NCI-H187 (cell line): ENCODE measurements at places on chromosomes 2 and 18.

GRCh38 chr2:26246818-26247217 lies 2.1 kb downstream of the HADHB start:
- no peak for DNase-seq

GRCh38 chr2:206432193-206433082 lies 10.9 kb upstream of the ADAM23 start:
- DNase-seq, result no peak

- no peak for DNase-seq
These were observed 806.4 kb downstream of the GALR1 start for GRCh38 chr18:78056011-78056410.

DNA sequence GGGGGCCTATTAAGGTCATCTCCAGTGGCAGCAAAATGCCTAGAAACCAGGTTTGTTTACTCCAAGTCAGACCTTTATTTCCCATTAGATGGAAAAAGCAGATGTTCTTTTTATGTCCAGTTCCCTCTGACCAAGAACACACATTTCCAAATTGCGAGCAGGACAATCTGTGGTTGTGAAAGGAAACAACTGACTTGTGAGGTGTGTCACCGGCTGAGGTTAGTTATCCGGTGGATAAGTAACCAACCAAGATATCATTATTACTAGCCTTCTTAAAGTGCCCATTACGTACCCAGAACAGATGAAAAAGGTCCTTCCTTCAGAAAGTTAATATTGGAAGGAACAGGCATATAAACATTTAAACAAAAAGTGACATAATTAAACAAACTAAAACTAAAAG lies 112.9 kb downstream of the THADA start:
- no peak for DNase-seq

GRCh38 chr2:166375736-166376487 lies at the start of gene SCN9A:
TSS of gene SCN9A (minus strand) at chr2:166375944. CDS start at chr2:166311756, 64,188 bp downstream.
- peak; percentile 62 for DNase-seq

DNA sequence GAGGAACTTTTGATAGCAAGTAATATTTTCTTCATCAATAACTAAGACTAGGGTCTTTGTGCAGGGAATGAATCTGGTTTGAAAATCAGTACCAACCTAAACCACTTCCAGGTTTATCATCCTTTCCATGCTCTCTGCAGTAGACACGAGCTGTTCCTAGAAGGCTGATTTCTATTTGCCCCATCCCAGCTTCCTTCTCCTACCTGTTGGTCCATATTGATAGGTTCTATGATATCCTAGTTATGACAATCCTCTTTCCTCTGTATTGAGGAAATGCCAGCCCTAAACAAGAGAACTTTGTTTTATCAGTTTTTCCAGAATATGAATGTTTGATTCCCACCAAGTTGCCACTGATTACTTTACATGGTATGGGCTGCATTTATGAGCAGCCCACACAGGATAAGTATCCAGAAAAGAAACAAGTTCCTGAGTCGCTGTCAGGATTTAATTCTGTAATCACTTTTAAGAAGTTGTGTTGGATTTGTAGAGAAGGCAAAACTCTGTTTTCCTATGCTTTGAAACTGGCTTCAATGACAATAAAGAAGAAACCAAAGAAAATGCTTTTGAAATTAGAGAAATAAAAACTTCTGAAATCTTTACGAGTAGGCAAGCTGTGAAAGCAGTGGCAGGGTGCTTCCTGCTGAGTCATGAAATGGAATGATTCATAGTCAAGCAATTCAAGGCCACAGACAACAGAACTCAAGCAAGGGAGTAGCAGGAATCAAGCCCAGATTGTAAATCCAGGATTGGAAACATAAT lies 37.3 kb upstream of the TANK start:
- DNase-seq, result no peak

DNA sequence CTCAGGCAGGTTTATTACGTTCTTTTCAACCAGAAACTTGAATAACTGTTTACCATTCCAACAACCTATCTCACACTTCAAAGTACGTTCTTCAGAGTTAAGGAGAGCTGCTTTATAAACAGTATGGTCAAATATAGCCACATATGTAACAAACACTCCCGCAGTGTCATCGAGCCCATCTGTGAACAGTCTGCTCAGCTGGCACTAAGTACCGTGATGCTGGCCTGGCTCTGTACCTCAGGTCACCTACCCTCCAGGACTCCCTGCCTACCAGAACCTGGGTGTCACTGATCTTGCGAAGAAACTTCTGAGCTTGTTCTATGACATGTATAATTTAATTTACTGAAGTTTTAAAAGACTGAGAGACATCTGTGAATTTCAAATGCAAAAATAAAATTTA lies 71.4 kb downstream of the SEPTIN10 start:
- no peak for DNase-seq

- no peak for DNase-seq
These were observed 192.6 kb upstream of the TCF4 start for GRCh38 chr18:55780586-55781071.

DNA sequence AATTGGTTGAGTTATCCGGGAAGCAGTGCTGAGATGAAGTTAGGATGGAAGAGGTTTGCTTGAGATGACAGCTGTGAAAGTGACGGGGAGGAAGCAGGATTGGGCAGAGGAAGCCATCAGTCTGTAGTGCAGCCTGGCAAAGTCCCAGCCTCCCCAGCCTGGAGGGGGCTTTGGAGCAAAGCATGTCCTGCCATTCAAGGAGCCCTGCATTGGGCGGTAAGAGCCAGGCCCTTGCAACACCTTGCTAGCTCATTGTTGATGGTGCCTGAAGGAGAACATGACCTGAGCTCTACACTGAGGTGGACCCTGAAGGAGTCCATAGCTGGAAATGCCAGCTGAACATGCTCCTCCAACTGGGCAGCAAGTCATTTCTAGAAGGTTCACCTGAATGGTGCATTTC lies 228.9 kb downstream of the ACKR3 start:
- no peak for DNase-seq

DNA sequence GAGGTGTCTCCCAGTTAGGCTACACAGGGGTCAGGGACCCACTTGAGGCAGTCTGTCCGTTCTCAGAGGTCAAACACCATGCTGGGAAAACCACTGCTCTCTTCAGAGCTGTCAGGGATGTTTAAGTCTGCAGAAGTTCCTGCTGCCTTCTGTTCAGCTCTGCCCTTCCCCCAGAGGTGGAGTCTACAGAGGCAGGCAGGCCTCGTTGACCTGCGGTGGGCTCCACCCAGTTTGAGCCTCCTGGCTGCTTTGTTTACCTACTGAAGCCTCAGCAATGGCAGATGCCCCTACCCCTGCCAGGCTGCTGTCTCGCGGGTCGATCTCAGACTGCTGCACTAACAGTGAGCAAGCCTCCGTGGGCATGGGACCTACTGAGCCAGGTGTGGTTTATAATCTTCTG lies 346.3 kb downstream of the CELF4 start:
- DNase-seq, result no peak

GRCh38 chr2:234953116-234954031 lies 1.6 kb downstream of the SH3BP4 start:
- DNase-seq, result no peak

- DNase-seq, result no peak
These were observed 192.2 kb upstream of the LRRTM1 start for GRCh38 chr2:80496775-80497174.

GRCh38 chr2:144042751-144043150 lies 477.2 kb downstream of the ZEB2 start:
- no peak for DNase-seq

- DNase-seq, result no peak
These were observed 101.3 kb upstream of the NDUFV2 start for GRCh38 chr18:9001209-9001608.

DNA sequence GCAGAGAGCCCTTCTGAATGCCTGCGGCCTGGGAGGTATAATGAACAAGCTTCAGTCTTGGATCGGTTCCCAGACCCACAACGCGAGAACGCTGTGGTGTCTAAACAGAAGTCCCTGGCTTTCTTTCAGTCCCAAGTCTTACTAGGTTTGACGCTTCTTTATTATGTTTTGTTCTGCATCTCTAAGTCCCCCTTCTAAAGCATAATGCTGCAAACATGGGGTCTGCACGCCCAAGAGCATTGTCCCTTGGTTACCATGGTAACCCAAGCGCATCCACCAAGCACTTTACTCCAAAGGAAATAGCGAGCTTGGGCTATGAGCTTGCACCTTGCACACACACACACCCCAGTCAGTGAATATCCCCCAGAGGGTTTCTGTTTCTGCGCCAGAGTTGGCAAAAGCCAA lies 193.7 kb downstream of the INO80D start:
- DNase-seq, result peak; percentile 26

DNA sequence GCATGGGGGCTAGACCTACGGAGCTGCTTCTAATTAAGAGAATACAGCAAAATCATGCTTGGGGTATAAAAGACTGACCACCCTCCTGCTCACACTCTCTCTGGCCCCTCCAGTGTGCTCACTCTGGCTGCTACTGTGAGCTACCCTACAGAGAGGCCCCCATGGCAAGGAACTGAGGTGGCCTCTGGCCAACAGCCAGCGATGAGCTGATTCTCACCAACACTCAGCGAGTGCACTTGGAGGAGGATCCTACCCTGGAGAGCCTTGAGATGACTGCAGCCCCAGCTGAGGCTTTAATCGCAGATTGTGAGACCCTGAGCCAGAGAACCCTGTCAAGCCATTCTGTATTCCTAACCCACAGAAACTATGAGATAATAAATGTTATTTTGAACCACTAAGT lies 88.2 kb downstream of the GFPT1 start:
- DNase-seq, result no peak

DNA sequence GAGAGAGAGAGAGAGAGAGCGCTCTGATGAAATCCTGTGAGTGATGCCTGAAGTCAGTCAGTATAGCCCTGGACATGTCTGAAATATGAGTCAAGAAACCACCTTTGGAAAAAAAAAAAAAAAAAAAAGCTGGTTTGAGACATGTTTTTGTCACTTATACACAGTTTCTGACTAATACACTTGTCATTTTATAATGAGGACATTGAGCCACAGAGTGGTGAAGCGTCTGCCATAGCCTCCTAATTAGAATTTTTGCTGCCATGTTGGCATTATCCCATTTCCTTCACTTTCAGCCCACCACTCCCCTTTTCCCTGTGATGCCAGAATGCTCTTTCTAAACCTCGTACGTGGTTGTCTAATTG lies 15.7 kb upstream of the MYO3B start:
- DNase-seq, result no peak

- DNase-seq, result no peak
These were observed 62.4 kb downstream of the PPP1R1C start for GRCh38 chr2:182048088-182048487.

DNA sequence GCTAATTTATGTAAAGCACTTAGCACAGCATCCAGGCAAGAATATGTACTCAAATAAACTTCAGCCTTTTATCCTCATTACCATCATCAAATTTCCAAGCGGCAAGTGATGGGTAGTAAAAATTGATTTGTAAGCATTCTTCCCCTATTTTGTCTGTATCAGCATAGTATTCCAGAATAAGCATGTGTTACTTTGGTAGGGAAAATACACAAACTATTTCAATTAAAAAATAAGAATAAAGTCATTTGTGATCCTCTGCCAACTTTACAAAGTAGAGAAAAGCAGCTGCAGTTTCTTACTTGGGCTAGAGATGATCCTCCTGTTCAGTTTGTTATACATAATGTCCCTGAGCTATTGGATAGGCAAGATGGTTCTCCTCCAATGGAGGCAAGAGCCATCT lies 493.2 kb downstream of the ZEB2 start:
- no peak for DNase-seq

DNA sequence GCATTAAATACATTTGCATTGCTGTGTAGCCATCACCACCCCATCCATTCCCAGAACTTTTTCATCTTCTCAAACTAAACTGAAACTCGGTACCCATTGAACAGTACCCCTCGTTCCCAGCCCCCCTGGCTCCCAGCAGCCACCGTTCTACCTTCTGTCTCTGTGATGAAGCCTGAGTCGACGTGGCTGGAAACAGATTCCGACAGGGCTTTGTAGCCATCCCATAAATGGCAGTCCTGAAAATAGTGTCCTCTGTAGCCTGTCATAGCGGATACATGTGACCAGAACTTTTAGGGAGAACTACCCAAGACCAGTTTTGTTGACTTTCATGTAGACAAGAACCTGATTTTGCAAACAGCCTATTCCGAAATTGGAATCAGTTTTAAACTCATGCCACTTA lies 59.1 kb downstream of the TSHZ1 start:
- DNase-seq, result no peak

DNA sequence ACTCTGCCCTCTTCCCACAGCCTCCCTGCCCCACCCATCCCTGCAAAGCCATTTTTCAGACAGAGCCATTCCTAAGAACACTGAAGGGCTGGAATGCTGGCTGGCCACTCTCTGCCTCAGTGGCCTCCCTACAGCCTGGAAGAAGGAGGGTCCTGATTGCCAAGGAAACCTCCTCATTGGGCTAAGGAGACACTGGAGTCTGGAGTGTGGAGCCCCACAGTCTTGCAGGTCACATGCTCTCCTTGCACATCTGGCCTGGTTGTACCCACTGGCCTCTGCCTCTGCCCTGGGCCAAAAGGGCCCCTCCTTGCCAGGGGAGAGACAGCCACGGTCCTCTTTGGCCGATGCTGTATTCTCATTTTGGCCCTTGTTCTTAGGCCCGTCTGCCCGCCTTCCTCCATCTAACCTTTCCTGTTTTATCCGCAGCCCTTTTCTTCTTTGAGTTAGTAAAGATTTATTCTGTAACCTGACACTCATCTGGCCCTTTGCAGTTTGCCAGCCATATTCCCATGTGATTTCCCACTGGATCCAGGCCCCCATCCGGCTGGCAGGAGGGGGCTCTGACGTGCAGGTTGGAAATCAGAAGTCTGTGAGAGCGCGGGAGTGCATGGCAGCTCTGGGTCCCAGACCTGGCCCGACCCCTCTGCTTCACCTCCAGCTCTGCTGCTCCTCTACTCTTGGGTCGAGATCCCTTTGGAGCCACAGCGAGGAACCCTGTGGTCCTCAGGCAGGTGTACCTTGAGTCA lies 11.0 kb upstream of the CATIP start:
- no peak for DNase-seq

DNA sequence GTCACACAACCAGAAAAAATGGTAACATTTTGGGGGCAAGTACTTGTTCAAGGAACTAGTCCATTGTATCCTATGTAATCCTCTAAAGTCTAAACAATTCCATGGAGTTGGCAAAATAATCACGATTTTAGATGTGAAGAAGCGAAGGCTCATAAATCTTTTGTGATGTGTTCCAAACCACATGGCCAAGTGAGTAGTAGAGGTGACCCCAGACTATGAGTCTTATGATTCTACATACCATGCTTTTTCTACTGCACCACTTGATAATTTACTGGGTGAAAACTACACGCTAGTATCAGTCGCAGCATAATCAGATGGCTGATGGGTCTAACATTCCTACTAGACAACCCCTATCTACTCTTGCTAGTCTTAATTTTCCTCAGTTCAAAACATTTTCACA lies 371.4 kb downstream of the OSR1 start:
- DNase-seq, result no peak

GRCh38 chr2:224909885-224910573 lies 132.2 kb downstream of the DOCK10 start:
- DNase-seq, result no peak

- DNase-seq, result no peak
These were observed 136.7 kb downstream of the NFATC1 start for GRCh38 chr18:79532313-79533007.

- no peak for DNase-seq
These were observed 280.6 kb upstream of the PXDN start for GRCh38 chr2:2024751-2025481.

GRCh38 chr18:41829647-41830516 lies 125.2 kb upstream of the PIK3C3 start:
- DNase-seq, result no peak
